NCI-H1417 treated with DMSO at 0.1 percent for 48 hours (cell line): ENCODE measurements at places on chromosomes 1 and 21.
A peak's percentile ranks its signal among the peaks of the same experiment; 100 is the strongest.

GRCh38 chr1:81006502-81006901, 794.2 kb upstream of the ADGRL2 start:
- DNase-seq = no peak

- DNase-seq = no peak
Measured at GRCh38 chr21:33261635-33262034, 4.5 kb upstream of the IL10RB start.

DNA sequence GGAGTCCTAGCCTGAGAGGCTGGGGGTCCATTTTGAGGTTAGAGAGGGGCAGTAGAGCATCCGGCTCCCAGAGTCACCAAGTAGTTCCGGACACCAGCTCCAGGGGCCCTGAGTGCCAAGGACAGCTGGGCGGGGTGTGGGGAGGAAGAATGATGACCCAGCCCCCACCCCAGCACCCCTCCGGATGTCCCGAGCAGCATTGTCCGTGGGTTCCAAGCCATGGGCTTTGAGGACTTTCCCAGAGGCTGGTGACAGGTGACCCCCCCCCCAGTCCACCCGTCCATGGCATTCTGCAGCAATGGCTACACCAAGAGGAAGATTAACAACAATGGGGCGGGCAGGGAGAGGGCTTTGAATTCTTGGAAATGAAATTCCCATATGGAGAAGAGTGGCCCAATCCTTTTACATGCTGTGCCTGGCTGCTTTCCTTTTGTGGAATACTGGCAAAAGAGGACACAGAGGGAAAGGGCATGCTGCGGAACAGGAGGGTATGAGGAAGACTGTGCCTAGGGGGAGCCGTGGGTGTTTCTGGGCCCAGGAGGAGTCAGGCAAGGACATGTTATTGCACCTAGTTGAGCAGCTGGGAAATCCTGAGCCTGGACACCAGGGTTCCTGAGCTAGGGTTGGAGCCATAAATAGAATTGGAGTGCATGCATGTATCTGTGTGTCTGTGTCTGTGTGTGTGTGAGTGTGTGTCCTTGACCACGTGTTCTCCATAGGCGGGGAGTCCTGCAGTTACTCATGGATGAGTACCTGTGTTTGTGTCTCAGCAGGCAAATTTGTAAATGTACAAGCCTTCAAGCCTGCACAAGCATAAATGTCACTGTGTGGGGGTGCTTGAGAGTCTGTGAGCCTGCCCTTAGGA, 956 bp downstream of the ATP1A2 start:
- no peak for DNase-seq

GRCh38 chr1:206912445-206913095, 9.2 kb downstream of the FCMR start:
- DNase-seq = peak; percentile 46

DNA sequence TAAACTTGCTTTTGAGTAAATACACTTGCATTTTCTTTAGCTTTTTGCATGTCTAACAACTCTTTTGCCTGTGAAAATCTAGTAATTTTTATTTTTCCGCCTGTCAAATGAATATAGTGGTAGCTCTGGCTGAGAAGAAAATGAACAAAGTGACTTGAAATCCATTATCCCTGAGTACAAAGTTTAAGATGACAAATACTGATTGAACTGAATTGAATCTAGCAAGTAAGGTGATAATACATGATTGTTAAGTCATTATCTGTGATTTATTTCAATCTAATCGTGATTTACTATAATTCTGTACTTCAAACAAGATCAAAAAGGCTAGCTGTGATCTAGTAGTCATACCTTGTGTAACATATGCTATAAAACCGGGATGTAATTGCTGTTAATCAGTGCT, 42.8 kb downstream of the CHRM3 start:
- no peak for DNase-seq

DNA sequence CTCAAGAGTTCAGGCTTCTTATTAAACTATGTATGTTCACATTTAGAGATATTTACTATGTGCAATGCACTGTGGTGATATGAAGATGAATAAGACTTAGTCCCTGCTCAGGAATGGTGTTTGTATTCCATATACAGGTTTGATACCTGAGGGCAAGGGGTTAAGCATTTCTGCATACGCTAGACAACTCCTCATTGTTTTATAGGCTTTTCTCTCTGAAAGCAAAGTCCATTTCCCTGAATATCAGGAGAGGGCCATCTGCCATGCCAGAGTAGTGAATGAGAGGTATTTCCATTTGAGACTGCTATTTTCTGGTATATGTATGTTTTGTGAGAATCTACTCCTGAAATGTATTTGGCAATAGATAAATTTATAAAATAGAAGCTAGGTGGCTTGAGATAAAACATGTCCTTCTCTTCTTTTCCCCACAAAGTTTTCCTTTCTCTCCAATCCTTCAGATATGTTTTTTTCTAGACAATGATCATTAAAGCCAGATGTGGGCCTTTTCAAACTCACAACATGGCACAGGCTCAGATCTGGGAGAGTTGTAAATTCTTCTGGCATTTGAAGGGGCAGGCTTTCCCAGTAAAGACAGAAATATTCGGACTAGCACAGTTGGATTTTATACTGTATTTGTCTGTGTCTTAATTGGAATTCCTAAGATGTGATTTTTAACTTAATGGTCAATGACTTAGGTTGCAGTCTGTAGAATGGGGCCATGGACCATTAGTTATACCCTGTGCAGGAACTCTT, 73.3 kb upstream of the WDR26 start:
- DNase-seq = no peak

DNA sequence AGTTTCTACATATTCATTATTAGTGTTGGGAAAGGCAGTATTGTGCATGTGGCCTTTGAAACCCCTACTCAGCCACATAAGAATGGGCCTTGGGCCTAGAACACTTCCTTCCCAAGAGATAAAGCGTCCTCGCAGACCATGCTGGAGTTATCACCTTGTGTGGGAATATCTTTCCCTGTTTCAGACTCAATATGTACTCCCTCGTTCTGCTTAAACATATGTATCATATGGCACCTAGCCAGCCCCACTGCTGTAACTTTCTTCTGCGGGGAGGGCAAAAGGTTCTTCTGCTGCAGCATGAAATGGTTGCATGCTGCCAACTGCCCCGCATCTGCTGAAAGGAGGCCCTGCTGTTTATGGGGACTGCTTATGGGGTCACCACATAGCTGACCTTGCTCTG, 92.0 kb downstream of the CRB1 start:
- DNase-seq = no peak

DNA sequence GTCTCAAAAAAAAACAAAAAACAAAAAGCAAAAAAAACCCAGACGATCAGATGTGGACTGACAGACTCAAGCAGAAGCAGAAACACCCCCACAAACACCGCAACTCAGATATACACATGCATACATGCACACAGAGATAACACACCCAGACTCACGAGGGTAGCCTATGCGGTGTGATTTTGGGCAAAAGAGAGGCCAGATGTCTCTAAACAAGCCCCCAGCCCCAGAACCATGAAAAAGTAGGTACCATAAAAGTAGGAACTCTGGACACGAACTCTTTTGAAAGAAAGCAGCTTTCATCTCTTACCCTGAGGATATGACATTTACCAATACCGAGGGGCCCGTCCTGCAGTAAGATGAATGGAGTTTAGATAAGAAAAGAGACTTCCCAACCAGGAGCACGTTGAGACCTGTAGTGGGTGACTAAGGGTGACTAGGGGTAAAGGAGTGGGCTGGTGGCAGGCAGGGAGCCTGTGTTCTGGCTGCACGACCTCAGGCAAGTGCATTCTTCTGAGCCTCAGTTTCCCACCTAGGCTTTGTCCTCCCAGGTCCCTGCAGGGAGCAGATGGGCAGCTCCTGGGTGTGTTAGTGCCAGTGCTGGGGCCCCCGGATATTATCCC, 1.5 kb upstream of the TINAGL1 start:
- no peak for DNase-seq

- no peak for DNase-seq
Measured at GRCh38 chr1:21963477-21964217, 13.2 kb upstream of the CELA3B start.

DNA sequence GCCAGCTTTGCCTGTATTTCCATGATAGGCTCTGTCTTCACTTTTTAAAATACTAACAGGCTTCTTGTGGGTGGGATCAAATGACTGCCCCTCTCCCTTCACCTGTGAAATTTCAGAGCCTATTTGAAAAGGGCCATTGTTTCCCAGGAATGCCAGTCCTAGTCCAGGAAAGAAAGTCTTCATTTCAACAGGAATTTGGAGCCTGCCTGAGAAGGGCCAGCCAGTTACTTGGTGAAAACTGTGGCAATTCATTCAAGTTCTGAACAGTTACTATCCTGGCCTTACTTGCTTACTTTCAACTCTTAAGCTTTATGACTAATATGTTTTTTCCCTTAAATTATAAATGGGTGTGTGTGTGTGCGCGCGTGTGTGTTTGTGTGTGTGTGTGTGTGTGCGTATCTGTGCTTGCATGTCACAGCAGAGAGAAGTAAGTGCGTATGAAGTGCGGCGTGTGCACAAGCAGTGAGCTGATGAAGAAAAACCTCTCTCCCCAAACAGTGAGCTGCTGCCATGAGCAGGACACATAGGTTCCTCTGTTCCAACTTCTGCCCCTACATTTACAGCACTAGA, 67.5 kb upstream of the RNPC3 start:
- DNase-seq = no peak

DNA sequence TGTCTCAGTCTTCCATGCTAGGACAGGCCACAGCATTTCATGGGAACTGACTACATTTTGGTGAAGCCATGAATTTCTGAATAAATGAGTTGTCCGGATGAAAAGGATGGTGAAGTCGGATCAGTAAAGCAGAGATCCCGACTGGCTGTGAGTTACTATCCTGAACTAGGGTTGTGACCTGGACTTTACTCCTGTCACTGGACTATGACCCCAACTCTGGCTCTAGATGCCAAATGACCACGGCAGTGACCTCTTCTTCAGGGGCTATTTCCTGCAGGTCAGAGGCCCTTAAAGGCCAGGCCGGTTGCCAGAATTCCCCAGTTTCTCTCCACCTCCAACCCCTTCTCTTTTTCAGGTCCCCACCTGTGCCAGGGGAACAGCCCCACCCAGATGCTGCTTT, 1.7 kb upstream of the NECTIN4 start:
- DNase-seq = no peak

DNA sequence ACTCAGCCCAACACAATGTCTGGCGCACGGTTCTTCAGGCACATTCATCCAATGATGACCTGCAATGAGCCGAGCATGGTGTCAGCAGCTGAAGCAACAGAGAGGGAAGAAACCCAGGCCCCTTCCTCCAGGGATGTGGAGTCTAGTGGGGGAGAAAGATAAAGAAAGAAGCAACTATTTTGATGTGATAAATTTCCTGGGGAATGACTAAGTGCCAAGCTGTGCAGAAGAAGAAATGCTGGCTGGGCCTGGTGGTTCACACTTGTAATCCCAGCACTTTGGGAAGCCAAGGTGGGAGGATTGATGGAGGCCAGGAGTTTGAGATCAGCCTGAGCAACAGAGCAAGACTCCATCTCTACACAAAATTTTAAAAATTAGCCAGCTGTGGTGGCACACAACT, 561.8 kb downstream of the KIF26B start:
- no peak for DNase-seq

- DNase-seq = no peak
Measured at GRCh38 chr1:16605532-16606505, 7.5 kb downstream of the NBPF1 start.

GRCh38 chr1:5140962-5141361, 486.6 kb downstream of the AJAP1 start:
- no peak for DNase-seq

GRCh38 chr1:149849947-149850360, 49.4 kb upstream of the BOLA1 start:
- DNase-seq = no peak

DNA sequence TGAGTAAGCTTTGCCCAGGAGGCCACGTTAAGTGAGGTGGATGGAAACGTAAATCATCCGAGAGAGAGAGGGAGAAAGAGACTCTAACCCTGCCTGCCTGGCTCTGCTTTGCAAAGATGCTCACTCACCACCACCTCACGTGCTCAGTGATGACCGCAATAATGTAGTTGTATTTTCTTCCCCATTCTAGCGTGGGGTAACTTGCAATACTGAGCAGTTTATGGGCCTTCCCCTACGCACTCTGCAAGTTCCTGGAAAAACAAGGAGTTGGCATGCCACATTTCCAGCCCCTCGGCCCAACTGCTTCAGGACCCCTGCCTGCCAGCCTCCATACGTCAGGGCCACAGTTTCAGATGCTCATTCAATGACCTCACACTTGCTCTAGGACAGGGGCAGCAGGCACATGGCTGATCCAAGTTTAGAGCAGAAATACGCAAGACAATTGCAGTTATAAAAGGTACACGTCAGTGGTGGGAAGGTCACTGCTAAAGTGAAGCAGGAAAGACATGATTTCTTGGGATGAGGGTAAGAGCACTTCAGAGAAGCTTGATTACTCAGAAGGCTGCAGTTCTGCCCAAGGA, 112.5 kb upstream of the RAB4A start:
- DNase-seq = no peak

- no peak for DNase-seq
Measured at GRCh38 chr1:20711285-20712214, 6.3 kb downstream of the KIF17 start.

DNA sequence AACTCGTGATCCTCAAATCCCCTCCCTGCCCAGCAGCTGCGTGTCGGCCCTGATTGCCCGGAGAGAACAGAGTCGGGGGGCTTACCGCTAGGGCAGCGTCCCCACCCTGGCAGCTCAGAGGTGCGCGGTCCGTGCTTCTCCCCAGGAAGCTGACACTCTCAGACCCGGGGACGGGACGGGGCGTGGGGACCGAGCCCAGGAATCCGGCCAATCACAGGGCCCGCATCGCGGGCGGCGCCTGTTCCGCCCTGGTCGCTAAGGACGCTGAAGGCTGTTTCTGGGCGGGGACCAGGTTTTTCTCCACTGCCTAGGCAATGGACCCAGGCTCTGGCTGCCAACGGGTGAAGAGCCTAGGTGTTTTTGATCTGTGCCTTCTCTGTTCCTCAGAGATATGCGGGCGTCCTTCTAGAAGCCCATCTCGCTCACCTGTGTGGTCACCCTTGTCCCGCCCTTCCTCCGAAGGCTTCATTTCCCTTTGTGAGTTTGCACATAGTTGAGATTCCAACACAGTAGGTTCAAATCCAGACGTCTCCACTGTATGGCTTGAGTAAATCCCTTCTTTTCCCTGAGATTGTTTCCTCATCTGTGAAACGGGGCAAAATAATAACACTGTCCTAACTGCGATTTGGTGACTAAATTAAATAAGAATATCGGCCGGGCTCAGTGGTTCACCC, at the start of gene C1orf87:
Gene C1orf87, minus strand, starts transcription at position 166 of the 674 bp plus-strand sequence. CDS start 1,127 bp downstream, outside the sequence.
- no peak for DNase-seq

DNA sequence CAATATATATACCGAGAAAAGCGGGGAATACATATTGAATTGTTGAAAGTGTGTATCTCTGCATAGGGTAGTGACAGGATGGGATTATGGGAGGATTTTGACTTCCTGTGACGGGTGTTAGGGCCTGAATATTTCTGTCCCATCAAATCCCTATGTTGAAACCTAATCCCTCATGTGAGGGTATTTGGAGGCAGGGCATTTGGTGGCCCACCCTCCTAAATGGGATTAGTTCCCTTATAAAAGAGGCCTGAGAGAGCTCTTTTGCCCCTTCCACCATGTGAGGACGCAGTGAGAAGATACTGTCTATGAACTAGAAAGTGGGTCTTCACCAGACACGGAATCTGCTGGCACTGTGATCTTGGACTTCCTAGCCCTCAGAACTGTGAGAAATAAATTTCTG, 137.3 kb downstream of the ZSCAN20 start:
- DNase-seq = no peak
